ENCODE measurements at places on chromosomes 5 and 9.

GRCh38 chr5:38420691-38421390, 135.6 kb downstream of the LIFR start:
- peak; percentile 73 for DNase-seq

DNA sequence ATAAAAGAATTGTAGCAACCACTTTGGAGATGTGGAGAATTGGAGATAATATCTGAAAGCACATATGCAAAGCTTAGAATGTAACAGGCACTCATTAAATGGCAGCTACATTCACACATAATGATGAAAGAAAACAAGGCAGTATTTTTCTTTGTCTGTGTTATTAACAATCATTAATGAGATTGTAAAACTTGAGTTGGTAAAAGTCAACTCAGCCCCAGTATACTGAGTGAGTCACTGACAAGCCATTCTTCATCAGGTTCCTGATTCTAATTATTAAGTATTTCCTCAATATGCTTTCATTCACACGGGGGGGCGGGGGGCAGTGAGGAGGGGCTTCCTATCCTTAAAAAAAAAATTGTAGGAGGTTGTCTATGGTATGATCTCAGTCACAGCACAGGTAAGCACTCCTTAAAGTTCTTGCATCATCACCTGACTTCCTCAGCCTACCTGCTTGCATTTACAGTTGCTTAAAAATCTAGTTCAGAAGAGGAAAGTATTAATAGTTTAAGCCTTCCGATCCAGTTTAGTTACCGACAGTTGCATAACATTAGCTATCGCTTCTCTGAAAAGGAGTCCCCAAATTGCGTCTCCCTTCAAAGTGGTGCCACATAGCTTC, 379.8 kb downstream of the EFNA5 start:
- no peak for DNase-seq

DNA sequence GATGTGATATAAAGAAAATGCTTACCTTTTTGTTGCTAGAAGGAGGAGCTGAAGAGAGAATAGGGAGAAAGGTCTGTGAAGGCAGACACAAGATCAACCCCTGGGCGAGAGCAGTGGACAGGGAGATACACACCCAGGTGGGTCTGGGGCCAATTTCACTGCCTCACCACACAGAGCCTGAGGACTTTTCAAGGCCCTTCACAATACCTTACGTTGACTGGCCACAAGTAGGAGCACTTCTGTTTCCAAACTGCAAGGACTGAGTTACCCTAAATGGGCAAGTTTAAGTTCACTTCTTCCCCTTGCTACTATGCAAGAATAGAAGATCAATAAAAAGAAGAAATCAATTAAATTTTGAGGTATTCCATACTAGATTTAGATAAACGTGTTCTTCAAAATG, 174.5 kb upstream of the SLC12A2 start:
- DNase-seq, result peak; percentile 54

- no peak for DNase-seq
Measured at GRCh38 chr9:4346131-4346530, 46.3 kb upstream of the GLIS3 start.

- no peak for DNase-seq
Measured at GRCh38 chr5:81782811-81783210, 31.9 kb upstream of the SSBP2 start.

GRCh38 chr5:139571966-139572365, 10.8 kb downstream of the UBE2D2 start:
- DNase-seq, result no peak

DNA sequence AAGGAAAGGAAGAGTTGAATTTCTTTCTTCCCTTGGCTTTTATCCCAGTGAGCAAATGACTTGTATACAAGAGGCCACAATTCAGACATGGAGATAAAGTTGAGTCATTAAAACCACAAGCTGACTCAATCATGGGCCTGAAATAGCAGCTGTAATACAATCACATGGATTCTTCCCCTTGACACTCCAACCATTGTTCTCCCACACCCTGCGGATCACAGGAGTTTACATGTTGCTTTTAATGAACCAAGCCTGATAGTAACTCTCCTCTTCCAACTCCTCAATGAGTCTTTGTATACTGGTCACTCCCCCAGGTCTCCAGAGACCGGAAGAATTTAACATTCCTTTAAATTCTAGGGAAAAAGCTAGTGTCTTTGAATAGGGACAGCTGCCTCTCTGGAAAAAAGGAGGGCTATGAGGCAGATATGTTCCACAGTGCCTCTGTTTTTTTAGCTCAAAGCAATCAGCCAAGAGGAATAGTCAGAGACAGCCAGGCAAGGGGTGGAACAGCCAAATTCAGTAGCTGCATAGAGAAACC, 32.4 kb downstream of the PCDHGC5 start:
- DNase-seq, result no peak

DNA sequence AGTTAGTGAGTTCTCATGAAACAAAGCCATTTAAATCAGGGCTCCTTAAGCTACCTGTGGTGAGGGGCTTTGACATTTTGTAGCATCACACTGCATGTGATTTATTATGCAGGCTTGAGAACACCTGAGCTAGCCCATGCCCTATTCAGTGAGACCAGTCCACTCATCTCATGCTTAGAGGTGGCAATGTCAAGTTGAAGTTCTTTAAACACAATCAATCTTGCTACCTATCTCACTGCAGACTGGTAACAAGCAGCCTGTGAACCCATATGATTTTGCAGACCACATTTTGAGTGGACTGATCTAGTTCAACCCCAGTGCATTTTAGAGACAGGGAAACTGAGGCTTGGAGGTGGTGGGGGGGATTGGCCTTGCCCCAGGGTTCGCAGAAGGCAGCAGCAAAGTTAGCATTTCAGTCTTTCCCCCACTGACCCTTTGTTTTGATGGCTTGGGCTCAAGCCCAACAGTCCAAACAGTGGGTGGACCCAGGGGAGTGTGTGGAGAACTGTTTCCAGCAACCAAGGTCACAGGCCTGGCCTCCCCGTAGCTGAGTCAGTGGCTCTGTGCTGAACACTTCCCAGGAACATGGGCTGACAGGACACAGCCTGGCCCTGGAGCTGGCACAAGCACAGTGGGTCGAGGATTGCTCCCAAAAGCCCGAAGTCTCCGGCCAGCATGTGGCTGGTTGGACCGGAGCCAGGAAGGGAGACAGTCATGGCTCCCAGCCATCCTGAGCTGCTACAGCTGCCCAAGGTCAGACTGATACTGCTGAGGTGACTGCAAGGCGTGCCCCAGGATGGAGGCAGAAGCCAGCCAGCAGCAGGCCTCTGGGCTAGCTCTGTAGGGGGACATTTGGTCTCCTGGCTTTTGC, 95.3 kb downstream of the RGS3 start:
- DNase-seq, result no peak

DNA sequence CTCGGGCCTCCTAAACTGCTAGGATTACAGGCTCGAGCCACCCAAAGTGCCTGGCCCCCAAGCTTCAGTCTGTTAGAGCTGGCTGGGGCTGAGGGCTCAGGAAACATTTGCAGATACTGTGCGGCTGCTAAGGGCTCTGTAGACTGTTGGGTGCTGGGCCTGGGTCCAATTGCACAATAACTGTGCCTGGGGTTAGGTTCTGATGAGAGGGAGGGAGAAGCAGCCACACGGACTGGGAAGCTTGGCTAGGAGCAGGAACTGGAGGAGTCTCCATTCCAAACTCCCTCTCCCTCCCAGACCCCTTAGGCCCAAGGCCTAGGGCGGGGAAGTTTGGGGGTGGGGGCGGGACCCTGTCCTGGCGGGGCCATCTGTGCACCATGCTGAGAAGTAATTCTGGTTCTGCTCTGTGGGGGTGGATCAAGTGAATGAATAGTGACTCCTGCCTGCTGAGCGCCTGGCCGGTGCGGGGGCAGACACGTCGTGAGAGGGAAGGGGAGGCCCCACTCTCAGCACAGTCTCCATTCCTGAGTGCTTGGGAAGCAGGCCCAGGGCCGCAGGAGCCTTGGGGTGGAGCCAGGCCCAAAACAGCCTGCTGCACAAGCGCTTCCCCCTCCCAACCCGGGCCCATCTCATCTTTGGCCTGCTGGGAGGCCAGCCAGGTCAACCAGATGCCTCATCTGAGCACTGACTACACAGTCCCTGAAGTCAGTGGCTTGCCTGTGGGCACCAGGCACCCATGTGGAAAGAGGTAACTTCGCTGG, 1.5 kb downstream of the ASS1 start:
- peak; percentile 34 for DNase-seq

GRCh38 chr5:90168399-90168798, 241.2 kb downstream of the CETN3 start:
- no peak for DNase-seq

DNA sequence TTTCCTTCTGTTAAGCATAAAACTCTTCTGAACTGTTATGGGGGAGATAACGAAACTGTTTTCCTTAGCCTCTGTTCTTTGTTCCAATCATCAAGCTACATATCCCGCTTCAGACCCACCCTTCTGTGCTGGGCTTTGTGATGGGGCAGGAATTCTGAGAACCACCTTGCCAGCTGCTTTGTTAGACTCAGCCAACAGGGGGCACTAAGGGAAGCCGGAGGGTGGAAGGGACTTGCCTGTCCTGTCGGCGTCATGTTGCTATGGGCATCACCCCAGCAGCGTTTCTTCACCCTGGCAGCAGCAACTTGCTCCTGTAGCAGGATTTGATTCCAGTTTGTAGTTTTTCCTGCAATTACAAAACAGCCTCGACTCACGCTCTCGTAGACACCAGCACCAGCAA, 169.1 kb downstream of the CAAP1 start:
- DNase-seq, result peak; percentile 81

- peak; percentile 50 for DNase-seq
Measured at GRCh38 chr9:16705111-16705604, 165.3 kb downstream of the BNC2 start.

DNA sequence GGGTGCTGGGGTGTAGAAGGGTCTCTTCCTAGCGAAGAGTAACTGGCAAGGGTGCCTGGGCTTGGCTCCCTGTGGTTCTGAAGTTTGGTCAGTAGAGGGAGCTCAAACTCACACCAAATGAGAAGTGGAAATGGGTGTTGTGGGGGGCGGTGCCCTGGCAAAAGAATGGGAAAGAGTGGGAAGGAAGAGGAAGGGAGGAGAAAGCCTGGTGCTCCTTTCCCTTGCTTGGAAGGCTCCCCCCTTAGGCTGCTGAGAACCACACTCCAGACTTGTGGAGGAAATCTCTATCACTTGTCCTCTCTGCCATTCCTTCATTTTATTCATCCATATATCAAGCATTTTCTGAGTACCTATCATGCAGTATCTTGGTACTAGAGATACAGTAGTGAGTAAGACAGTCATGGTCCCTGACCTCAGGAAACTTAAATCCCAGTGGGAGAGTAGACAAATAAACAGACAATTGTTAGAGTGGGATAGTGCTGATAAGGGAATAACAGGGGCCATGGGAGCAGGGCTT, 13.0 kb downstream of the SLC4A9 start:
- DNase-seq, result peak; percentile 77

DNA sequence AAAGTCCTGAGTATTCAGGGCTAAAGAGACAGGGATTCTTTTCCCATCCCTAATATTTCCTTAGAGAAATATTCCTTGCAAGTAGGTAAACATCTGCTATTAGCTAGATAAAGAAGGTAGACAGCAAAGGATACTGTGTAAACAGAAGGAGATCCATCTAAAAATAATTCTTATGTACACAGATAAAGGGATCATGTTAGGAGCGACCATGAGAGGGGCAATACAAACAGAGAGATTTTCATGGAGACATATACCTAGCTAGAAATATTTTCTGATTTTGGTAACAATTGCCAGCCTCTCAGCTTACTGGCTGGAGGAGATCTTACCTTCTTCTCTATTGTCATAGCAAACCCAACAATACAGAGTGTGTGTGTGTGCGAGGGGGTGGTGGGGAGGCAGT, 184.6 kb upstream of the DMAC1 start:
- DNase-seq, result no peak

- peak; percentile 81 for DNase-seq
Measured at GRCh38 chr5:141512390-141512910, 23.6 kb downstream of the PCDHGC5 start.

DNA sequence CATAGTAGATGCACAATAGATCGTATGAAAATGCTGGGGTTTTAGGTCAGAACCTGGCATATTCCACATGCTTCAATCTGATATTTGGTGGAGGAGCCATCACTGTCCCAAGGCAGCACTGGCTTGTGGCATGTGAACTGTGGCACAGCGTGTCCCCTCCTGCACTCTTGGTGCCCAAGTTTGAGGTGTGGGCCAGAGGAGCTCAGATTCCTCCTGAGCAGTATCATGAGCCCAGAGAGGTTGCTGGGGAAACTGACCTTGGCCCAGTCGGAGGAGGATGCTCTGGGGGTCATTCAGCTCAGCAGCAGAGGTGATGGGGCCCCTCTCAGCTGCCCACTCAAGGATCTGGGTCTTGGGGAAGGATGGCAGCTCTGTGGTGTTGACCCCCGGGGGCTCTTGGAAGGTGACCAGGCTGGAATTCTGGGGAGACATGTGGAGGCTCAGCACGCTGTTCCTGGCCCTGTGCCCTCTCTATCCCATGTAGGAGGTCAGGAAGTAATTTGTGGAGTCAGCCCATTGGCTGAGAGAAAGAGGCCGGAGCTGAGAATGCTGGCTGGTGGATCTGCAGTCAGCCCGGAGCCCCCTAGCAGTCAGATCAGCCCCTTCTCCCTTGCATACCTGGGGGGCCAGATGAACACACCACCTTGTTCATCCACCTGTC, 23.7 kb downstream of the FPGS start:
- DNase-seq, result no peak

DNA sequence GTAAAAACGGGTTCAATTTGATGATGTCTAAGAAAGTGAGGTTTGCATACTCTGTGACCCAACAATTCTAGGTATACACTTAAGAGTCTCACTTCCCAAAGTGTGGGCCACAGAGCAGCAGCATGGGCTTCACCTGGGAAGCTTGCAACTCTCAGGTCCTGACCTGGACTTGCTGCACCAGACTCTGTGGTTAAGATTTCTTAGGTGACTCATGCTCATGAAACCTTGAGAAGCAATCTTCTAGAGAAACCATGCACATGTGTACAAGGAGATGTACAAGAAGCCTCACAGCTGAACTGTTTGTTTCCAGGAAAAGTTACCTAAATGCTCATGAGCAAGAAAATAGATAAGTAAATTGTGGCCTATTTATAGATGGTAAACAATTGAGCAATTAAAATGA, 30.0 kb downstream of the DNAJC21 start:
- no peak for DNase-seq

DNA sequence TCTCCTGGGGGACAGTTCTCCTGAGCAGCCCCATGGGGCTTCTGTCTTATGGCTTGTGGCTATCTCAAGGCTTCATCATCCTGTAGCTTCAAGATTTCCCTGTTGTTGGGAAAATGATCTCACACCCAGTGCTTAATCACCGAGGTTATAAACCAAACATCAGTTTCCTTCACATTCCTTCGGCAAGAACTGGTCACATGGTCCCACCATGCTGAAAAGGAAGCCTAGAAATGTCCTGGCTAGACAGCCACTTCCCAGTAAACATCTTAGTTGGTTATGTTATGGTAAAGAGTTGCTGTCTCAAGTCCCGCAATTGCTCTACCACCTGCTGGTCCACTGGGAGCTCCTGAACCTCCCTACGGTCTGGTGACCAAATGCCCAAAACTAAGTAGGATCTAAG, 66.0 kb downstream of the RAB3C start:
- DNase-seq, result no peak

GRCh38 chr5:103674251-103674650, 111.7 kb upstream of the NUDT12 start:
- DNase-seq, result no peak

- DNase-seq, result no peak
Measured at GRCh38 chr5:109695005-109695926, 5.5 kb downstream of the MAN2A1 start.

GRCh38 chr9:14692470-14693250, 572 bp downstream of the ZDHHC21 start:
- DNase-seq, result no peak

- no peak for DNase-seq
Measured at GRCh38 chr5:138936968-138937345, 61.8 kb upstream of the LRRTM2 start.

Data from HEK293T (cell line).